ENCODE measurements at places on chromosomes 11 and 22.

DNA sequence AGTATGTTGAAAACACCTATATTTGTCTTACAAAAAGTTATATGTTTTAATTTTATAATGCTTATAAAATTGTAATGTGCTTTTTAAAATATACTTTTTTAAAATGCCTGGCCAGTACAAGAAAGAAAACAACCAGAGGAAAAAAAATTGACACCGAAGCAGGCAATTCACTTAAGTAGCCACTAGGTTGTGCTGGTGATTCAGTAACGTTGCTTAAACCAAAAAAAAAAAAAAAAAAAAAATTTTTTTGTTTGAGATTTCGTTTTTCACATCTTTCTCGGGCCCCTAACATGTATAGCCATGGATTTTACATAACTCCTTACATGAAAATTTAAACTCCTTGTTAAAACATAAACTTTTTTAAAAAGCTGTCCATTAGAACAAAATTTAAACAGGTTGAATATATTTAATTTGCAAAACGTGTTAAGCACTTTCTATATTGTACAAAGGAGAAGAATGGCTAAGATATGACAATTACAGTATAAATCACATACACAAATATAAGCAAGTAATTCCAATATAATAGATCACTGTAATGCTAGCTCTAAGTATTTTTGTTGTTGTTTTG lies 9.2 kb downstream of the OR8B4 start:
- DNase-seq, result no peak

DNA sequence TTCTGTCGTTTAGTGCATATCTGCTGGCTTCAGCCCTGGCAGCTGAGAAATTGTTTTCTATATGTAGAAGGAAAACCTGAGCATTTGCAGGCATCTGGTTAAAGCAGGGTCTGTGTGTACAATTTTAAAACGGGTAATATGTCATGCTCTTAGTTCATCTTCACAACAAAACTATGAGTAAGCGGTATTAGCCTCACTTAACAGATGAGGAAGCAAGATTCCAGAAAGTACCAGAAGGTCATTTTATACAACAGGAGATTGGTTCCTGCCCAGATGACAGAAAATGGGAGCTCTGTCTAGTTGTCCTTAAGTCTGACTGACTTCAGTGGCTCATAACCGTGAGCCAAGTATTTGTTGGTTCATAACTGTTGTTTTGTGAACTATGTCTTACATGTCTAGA lies 1.1 kb downstream of the TIMM10B start:
- no peak for DNase-seq

- DNase-seq, result no peak
Measured at GRCh38 chr11:33907421-33907820, 15.5 kb upstream of the LMO2 start.

DNA sequence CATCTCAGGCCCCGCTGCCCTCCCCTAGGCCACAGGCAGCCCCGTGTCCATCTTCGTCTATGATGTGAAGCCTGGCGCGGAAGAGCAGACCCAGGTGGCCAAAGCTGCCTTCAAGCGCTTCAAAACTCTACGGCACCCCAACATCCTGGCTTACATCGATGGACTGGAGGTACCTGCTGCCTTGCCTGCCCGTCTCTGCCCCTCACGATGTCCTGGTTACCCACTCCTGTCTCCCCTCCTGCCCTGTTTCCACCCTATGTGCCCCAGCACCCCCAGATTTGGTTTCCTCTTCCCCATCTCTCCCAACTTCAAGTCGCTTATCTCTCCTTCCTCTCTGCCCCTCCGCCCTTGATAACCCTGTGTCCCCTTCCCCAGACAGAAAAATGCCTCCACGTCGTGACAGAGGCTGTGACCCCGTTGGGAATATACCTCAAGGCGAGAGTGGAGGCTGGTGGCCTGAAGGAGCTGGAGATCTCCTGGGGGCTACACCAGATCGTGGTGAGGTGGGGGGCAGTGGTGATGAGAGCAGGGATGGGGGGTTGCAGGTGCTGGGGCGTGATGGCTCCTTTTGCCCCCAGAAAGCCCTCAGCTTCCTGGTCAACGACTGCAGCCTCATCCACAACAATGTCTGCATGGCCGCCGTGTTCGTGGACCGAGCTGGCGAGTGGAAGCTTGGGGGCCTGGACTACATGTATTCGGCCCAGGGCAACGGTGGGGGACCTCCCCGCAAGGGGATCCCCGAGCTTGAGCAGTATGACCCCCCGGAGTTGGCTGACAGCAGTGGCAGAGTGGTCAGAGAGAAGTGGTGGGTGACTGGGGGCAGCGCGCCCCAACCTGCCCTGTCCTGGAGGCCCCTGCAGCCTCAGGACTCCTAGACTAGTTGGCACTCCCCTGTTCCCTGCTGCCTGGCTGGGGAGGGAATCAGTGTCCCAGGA lies 930 bp downstream of the SCYL1 start:
- DNase-seq, result no peak

DNA sequence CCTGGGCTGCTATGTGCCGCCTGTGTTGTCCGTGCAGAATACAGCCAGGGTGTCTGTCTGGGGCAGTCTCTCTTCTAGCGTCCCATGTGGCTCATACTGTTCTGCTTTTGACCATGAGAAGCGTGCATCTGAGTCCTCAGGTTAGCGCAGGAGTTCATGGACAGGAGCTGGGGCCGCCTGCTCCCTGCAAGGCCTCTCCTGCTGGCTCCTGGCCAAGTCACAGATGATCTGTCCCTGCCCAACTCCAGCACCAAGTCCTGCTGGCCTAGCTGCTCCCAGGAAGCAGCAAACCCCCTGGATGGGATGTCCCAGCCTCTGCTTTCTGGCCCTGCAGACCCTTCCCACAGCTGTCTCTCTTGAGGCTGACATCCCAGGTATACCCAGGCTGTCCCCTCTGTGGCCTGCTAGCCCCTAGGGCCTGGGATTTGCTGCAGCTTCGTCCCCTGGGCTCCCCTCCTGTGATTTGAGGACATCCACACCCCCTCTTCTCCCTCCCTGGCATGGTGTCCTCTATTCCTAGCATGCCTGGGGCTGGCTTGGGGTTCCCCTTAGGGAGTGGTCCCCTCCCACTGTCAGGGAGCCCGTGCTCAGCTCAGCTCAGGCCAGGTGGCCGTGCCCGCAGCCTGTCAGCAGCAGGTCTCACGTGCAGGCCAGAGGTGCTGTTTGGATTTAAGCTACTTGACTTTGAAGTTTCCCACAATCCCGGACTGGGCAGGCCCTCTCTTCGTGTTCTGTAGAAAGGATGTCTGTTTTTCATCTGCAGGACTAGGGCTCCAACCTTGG lies 17.8 kb downstream of the PRR5 start:
- DNase-seq, result no peak

DNA sequence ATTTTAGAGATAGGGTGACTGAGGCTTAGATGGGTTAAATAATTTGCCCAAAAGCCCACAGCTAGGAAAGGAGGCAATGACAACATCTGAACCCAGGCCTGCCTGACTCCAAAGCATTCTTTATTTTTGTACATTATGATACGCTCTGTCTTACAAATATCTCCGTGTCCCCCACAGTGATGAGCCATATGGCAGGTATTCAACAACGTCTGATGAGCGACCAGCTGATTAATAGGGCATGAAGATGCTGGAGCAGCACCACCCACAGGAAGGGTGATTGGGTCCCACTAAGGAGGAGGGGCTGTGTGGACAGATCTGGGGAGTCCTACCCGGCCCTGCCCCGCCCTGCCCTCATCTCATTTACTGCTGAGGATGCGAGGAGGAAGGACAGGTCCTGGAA lies 380.6 kb downstream of the CADM1 start:
- no peak for DNase-seq

GRCh38 chr11:70278994-70279393 lies 8.5 kb downstream of the PPFIA1 start:
- no peak for DNase-seq

- DNase-seq, result no peak
Measured at GRCh38 chr11:134791102-134791501, 379.1 kb upstream of the B3GAT1 start.

GRCh38 chr22:45429981-45430775 lies 16.7 kb downstream of the RIBC2 start:
- DNase-seq, result no peak

GRCh38 chr11:134727636-134728035 lies 315.6 kb upstream of the B3GAT1 start:
- DNase-seq, result no peak

DNA sequence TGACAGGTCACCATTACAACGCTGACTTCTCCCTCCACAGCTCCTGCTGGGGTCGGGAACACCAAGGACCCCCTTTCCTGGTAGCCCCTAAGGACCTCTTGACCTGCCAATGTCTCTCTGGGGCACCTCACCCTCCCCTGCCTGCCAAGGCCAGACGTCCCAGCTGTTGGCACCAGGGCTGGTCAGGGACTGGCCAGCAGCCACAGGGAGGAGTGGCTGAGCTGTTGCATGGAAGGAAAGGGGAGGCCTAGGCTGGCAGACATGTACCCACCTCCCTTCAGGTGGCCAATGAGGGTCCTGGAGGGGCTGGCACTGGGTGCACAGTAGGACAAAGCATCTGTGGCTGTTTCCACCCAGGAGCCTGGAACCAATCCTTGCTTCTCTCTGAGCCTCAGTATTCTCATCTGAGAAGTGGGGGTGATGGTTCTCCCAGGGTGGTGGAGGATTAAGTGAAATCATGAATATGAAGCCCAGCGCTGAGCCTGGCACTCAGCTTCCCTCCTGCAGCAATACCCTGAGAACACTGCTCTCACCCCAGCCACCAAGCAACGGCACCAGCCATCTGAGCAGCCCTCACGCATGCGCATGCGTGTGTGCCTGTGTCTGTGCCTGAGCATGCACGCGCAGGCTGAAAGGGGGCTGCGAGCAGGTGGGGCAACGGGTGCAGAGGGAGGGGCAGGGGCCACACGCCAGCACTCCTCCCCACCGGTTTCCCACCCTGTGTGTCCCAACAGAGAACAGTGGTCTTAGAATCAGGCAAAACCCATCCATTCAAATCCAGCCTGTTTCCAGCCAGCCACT lies 5.9 kb downstream of the KCNJ4 start:
- DNase-seq, result no peak

DNA sequence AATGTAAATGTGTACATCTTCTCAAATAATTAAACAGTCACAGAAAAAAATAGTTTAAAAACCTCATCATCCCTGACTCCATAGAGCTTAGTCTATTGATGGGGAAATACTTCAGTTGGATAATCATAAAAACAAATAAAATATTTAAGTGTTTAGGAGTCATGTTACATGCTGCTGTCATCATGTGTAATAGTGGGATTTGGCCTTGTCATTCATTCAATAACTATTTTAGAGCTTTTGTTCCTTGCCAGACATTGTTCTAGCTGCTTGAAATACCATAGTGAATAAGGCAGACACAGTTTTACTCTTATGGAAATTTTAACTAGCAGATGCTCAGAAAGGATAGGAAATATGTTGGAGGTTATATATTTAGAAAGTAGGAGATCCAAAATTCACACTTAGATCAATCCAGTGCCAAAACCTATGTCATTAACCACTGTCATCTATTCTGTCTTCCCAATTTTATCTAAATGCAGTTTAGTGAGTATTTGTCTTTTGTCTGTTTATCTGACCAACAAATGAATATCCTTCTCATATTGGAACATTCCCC lies 324.7 kb downstream of the CASP12 start:
- no peak for DNase-seq

- no peak for DNase-seq
Measured at GRCh38 chr22:20254975-20255946, 12.9 kb downstream of the RTN4R start.

GRCh38 chr22:45008186-45008681 lies 1.6 kb downstream of the PHF21B start:
- peak; percentile 25 for DNase-seq

DNA sequence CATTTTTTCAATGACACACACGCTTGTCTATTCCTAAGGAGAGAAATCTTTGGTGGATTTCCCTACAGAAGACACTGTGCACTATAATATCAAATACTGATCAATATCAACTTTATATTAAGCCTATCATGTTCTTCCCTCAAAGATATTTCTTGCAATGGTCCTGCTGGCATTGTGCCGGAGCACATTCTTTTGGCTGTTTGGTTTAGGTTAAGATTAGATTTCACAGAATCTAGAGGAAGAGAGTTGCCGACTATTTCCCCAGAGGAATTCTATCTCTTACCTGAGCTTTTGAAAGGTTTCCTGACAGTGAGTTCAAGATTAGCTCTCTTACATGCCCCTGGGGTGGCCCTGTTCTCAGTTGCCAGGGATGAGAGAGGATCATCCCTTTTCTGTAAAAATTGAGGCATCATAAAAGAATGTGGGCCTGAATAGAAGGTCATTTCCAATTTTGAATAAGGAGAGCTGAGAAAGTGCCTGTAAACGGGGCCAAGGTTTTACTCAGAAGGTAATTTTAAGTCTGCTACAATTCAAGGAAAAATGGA lies 180.6 kb upstream of the ARHGAP20 start:
- DNase-seq, result no peak

- DNase-seq, result no peak
Measured at GRCh38 chr11:65086809-65087208, 2.8 kb downstream of the ZFPL1 start.

- no peak for DNase-seq
Measured at GRCh38 chr11:60831501-60832079, 10.3 kb upstream of the CCDC86 start.

DNA sequence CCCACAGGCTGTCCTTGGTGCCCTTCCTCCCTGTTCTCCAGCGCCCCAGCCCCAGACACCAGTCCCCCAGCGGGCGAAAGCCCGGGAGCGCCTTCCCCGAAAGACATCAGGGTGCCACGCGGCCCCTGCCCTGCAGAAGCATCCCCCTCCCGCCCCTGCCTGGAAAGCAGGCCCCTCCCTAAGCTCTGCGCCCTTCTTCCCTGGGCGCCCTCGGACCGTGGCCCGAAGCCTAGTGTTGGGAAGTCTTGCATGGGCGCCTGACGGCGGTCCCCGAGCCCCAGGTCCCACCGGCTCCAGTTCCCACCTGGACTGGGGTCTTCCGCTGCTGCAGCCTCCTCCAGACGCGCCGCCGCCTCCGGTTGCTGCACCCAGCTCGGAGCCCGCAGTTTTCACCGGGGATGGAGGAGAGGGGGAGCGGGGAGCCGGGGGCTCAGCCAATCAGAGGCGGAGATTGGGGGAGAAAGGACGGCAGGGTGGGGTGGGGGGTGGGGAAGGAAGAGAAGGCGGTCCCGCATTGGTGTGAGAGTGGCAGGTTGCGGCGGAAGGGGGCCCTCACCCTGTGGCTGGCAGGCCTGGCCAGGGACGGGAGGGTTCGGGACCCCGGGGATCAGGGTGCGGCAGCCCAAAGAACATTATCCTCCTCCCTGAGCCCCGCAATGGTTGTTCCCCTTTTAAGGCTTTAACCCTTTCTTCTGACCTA lies at the start of gene THY1:
Gene THY1 (minus strand): TSS at position 364 of the 700 bp plus-strand sequence. CDS start 2,267 bp downstream, outside the sequence.
- no peak for DNase-seq

DNA sequence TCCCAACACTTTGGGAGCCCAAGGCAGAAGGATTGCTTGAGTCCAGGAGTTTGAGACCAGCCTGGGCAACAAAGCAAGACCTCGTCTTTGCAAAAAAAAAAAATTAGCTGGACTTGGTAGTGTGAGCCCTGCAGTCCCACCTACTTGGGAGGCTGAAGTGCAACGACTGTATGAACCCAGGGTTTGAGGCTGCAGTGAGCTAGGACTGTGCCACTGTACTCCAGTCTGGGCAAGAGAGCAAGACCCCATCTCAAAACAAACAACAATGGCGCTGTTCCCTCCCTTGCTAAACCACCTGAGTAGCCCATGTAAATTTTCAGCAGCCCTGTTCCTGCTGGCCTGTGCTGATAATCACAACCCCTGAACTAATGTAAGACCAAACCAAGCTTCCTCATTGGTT lies 3.1 kb downstream of the LAMTOR1 start:
- DNase-seq, result no peak
